ENCODE measurements at places on chromosomes 7 and 10. TPM values are rescaled to one million over a fixed set of nuclear protein-coding genes. Genes with fewer than 3 reads are reported as not detected.

DNA sequence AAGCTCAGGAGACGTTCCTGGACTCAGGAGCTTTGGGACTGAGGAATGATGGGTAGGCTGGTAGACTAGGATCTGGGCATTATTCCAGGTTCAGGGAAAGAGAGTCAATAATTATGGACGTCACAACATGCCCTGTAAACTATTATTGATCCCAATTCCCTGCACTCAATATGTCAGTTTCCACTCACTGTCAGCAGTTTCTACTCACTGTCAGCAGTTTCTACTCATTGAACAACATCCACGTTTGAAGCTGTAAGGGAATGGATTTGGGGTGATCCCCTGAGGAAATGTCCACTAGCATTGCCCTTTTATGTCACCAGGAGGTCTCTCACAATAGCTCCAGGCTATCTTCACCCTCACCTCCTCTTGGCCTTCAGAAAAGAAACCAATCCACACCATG lies 1268.6 kb downstream of the TYW1 start:
- DNase-seq, result no peak

DNA sequence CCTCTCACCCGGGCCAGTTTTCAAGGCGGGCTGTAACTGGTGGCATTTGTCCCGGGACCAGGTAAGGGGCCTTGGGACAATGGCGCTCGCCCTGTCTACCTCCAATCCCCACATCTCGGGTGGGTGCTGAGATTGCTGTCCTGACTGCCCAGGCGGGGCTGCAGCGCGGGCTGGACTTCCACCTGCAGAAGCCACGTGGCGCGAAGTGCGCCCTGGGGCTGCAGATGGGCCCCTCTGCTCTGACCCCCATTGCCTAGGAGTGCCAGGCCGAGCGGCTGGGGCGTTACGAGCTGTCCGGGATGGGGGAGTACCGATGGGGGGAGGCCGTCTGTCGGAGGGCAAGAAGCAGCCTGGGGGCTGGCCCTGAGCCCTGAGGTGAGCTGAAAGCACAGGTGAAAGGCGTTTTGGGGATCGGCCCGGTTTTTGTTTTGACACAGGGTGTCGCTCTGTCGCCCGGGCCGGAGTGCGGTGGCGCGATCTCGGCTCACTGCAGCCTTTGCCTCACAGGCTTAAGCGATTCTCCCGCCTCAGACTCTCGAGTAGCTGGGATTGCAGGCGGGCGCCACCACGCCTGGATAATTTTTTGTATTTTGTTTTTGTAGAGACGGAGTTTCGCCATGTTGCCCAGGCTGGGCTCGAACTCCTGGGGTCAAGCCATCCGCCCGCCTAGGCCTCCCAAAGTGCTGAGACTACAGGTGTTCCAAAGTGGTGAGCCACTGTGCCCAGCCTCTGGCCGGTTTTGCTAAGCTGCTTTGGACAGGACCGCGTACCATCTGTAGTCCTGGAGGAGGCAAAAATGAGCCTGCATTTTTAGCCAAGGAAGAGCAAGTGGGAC lies at the start of gene SFXN2:
Gene SFXN2, plus strand, starts transcription at position 16 of the 835 bp plus-strand sequence. CDS start 12,001 bp downstream, outside the sequence.
- DNase-seq, result peak; percentile 54

DNA sequence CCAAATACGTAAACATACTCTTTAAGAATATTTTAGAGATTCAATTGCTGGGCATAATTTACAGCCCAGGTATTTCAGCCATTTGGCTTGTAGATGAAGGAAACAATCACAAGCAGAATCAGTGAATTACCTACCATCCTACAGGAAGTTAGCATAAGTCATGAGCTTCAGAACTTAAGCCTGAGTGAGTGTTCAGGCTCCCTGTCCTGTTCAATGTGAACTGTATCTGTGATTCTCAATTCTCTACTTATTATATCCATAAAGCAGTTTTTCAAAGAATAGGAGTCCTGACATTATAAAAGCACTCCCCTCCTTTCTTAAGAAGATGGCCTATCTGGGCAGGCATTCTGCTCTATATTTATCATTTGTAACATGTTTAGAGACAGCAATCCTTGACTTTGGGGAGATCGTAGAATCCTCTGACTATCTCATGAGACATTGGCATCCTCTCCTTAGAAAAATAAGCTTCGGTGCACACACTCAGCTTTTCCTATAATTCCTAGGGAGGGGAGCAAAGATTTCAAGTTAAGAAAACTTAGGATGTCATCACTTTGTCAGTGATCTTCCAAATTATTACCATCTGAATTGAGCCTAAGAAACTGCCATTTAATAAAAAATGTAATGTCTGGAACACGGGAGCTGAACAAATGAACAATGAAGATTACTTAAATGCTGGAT lies 645.2 kb upstream of the IGFBP3 start:
- no peak for DNase-seq

- no peak for DNase-seq
Measured at GRCh38 chr7:135238112-135238744, 4.6 kb downstream of the STRA8 start.

- DNase-seq, result no peak
Measured at GRCh38 chr7:84112771-84113170, 81.8 kb downstream of the SEMA3A start.

The MSMB gene
- not detected for total RNA-seq

The FAM180A gene
- 1.3 TPM for total RNA-seq

The RTKN2 gene
- 0.70 TPM for total RNA-seq

The EZH2 gene
- 4.7 TPM for total RNA-seq

The COL1A2 gene
- total RNA-seq, result 176 TPM

All from mucosa of descending colon (tissue), 3 donors.